Suppressor macrophage (primary cell): ENCODE measurements at places on chromosomes 16 and 17.

DNA sequence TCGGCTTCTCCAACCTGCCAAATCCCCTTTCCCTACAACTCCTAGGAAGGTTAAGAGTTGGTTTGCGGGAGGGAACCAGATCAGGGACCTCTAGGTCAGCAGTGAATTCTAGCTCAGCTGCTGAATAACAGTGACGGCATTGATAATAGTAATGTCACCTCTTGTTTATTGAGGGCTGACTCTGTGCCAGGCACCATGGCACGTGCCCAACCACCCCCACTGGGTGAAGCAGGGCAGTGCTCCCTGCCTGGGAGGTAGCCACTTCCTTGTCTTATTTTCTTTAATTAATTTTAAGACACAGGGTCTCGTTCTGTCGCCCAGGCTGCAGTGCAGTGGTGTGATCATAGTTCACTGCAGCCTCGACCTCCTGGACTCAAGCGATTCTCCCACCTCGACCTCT is 5.5 kb upstream of the PPL start:
- DNase-seq = no peak

DNA sequence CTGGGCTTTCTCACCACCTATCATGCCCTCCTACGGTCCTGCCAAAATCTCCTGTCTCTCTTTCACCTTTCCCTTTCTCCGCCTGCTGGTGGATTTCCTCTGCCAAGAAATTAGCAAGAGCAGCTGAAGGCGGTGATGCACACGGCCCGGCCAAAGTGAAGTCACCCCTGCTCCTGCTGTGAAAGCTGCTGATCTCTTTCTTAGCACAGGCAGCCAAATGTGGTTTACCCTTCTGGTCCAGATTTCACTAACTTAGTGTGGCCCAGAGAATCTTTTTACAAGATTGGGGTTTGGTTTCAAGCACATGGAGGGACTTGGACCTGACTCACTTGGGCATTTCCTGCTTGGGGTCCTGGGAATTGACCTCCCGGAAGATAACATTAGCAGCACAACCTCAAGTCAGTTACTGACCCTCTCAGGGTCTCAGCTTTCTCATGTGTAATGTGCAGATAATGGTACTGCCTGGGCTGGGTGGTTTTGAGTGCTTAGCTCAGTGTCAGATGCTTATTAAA is 155.7 kb downstream of the SOCS1 start:
- DNase-seq = no peak

DNA sequence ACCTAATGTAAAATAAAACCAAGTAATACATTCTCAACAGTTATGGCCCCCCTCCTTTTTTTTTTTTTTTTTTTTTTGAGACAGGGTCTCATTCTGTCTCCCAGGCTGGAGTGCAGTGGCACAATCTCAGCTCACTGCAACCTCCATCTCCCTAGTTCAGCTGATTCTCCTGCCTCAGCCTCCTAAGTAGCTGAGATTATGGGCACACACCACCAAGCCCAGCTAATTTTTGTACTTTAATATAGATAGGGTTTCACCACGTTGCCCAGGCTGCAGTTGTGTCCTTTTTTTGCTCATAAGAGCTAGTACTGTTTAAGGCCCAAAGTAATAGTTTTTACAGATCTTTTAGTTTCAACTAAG is 18.3 kb downstream of the EARS2 start:
- no peak for DNase-seq

GRCh38 chr16:22075776-22076175 is 16.6 kb upstream of the VWA3A start:
- DNase-seq = no peak

DNA sequence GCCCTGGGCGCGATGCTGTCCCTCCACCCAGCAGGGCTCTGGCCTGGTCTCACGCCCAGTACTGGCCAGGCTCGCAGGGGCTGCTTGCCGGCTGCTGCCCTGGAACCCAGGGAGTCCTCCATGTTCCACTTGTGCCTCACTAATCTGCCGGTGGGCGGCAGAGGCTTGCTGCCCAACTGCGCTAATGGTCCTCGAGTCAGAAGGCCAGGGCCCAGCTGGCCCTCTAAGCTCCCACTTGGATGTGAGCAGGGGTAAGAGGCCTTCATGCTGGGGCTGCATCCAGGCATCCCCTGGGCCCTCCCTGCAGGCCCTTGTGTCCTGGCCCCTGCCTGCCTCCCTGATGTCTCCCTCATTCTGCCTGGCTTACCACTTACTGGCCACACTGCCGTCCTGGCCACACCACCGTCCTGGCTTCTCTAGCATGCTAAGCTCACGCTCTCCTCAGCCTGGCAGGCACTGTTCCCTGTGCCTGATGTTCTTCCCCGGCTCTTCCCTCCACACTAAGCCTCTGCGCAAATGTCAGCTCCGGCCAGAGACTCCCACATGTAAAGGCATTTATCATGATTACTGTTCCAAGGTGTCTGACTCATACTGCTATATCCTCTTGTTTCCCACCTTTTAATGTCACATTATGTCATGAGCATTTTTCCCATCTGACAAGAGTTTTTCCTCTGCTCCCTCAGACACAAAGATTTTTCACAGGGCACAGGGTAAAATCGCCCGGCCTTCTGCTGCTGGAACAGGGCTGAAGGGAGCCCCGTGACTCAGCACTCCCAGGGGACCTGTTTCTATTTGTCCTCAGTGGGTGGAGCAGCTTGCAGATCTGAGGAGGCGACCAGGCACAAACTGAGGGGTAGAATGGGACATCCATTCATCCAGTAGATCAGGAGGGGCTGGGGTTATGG is 15.9 kb downstream of the B9D1 start:
- no peak for DNase-seq

DNA sequence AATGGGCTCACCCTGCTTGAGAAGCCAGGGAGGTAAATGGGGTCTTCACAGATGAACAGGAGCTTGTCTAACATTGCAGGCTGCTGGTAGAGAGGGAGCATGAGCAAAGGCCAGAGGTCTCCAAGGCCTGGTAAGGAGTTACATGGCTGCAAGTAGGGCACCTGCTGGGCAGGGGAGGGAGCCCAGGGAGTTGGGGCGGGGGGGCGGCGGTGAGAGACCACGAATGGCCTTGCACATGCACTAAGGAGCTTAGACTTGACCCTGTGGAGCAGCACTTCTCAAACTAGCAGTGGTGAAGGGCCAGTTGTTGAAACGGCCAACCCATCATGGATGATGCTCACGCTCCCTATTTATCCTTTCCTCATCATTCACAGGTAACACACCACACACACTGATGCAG is 38.4 kb downstream of the ERN1 start:
- no peak for DNase-seq

DNA sequence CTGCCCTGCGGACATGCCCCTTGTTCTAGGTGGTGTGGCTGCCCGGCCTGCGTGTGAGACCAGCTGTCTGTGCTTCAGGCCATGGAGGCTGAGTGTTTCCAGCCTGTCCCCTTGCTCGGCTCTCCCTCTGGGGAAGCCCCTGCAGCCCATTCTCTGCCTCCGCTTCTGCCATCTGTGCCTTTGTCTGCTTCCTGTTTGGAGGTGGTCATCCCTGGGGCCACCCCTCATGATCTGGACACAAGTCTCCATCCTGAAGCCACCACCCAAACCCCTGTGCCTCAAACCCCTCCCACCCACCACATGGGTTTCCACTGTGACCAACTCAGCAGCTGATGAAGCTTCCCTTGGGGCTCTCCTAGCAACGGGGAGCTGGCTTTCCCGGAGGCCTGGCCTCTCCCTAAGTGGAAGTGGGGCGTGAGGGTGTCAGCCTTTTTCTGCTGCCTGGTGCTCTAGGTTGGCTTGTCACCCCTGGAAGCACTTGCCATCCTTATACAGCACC is 184.9 kb downstream of the SEC14L1 start:
- peak; percentile 90 for DNase-seq

- no peak for DNase-seq
Observed at GRCh38 chr17:79541056-79541850, 69.6 kb downstream of the RBFOX3 start.

DNA sequence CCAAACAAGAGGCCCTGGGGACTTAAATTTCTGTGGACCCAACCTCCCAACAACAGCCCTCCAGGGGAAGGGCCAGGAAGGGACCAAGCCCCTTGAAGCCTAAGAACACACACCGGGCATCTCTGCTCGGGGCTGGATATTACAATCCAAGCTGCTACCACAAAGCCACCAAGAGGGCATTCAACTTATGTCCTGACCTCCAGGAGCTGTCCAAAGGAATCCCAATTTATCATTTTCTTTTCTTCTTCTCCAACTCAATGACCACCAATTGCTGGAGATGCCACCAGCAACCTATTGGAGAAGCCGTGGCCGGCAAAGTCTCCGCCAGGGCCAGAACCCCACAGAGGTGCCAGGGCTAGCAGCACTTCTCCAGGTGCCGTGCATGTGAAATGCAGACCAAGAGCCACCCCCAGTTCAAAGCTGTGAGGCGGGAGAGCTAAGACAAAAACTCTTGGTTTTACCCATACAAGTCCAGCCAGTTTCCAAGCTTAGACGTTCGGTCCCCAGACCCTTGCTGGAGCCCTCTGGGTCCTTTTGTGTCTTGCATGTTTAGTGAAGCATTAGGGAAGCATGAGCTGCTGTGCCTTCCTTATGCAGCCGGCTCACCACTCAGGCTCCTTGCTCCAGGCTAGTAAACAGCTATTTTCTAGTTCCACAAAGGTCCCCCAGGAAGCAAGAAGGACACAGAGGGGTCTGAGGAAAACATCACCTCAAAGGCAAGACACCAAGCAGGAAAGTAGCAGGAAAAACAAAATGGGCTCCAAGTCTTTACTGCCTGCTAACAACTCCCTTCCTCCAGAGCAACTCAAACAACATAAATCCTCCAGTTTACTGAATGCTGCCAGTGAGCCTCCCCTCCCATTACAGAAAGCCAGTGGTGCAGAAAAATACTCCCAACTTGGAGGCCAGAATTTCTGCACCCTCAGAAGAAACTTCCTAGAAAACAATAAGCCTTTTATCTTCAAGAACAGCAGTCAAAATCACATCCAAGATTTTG is 3.2 kb downstream of the PITPNA start:
- DNase-seq = no peak

DNA sequence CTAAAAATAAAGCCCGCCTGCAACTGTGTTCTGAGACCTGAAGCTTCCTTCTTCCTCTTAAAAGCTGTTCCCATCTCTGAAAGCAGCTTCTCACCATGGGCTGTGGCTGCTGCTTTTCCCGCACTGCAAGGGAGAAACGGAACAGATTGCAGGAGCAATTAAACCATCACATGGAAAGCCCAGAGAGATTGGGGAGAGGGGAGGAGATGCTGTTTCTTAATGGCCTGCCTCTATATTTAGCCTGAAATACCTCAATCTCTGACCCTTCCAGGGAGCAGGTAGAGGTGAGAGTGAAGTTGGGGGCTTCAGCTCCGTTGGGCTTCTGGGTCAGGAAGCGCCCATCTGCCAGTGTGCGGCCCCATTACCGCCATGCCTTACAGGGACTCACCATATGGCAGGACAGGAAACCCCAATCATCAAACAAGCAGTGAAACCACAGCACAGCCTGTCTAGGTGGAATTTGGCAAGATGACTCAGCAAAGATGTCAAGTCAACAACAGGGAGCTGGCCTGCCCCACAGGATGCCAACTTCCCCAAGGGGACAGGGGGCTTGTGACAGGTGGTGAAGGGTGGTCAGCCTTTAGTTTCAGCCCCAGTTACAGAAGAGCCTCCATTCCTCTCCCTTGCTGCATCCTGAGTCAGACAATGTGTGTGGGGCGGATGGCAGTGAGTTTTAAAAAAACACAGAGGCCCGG is 286.6 kb upstream of the CCL2 start:
- no peak for DNase-seq

DNA sequence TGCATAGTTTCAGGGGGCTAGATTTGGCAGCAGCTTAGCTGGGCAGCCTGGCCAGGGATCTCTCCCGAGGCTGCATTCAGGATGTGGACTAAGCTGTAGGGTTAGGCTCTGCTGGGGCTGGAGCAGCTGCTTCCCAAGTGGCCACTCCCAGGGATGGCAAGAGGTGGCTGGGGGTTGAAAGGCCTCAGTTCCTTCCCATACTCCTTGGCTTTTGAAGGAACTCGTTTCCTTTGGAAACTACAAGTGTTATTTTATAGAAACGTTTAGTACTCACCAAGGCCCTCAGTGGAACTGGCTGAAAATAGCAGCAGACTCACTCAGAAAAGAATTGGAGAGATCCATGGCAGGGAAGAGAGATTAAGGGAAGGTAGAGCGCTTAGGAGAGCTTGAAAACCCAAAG is 76.4 kb downstream of the WWP2 start:
- no peak for DNase-seq

GRCh38 chr17:2042390-2042847 is 597 bp downstream of the OVCA2 start:
- no peak for DNase-seq

DNA sequence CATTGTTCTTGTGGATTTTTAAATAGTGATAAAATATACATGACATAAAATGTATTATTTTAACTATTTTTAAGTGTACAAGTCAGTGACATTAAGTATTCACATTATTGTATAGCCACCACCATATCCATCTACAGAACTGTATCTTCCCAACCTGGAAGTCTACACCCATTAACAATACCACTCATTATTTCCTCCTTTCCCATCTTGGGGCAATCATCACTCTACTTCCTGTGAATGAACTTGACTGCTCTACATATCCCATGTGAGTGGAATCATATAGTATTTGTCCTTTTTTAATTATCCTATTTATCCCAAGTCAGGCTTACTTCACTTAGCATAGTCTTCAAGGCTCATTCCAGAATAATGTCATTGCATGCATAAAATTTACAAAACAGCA is 40.7 kb upstream of the MMP2 start:
- DNase-seq = no peak

GRCh38 chr16:57406881-57407280 is 2.3 kb downstream of the CCL17 start:
- peak; percentile 75 for DNase-seq

DNA sequence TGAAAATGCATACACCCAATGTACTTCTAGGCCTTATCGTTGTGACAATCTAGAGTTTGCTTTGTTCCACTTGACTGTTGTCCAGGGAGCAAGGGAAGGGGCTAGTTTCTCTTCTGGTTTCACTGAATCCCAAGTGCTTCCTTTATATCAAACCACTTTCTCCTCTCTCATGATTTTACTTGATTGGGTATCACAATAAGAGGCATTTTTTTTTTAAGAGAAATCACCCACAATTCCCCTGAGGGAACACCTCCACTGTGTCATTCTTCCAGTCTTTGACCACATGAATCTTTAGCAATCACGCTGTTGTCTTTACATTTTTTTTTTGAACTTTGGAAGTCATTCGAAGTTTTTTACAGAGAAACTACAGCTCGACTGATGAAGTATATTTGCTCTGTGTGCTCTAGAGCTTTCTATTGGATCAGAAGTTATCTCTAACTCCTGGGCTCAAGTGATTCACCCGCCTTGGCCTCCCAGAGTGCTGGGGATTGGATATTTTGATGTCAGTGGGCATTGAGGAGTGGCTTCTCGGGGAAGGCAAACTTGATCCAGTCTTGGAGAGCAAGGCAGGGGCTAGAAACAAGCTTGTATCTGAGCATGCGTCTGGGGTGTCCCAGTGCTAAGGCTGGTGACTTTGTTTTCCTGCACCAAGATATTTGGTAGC is 3.0 kb downstream of the CDH1 start:
- no peak for DNase-seq

GRCh38 chr17:35052780-35053179 is 10.7 kb downstream of the RFFL start:
- DNase-seq = no peak
